Activated effector memory CD4-positive, alpha-beta T cell treated with anti-CD3 and anti-CD28 coated beads, Interleukin-2, amount 50 U/mL, for 16 hours (primary cell): ENCODE measurements at places on chromosomes 3 and 15.

- DNase-seq, result no peak
These were observed 7.0 kb downstream of the GABRA5 start for GRCh38 chr15:26873846-26874245.

- DNase-seq, result no peak
These were observed 209.2 kb downstream of the FEZF2 start for GRCh38 chr3:62164196-62164595.

- DNase-seq, result no peak
These were observed 14.1 kb downstream of the SLMAP start for GRCh38 chr3:57770009-57770827.

GRCh38 chr3:179071027-179071322 lies 634 bp downstream of the ZMAT3 start:
- DNase-seq, result no peak

GRCh38 chr3:124796477-124796876 lies 66.2 kb downstream of the UMPS start:
- DNase-seq, result no peak

GRCh38 chr3:15637131-15637951 lies 35.8 kb downstream of the BTD start:
- no peak for DNase-seq

GRCh38 chr3:171132873-171133272 lies 106.4 kb upstream of the SLC2A2 start:
- DNase-seq, result no peak

DNA sequence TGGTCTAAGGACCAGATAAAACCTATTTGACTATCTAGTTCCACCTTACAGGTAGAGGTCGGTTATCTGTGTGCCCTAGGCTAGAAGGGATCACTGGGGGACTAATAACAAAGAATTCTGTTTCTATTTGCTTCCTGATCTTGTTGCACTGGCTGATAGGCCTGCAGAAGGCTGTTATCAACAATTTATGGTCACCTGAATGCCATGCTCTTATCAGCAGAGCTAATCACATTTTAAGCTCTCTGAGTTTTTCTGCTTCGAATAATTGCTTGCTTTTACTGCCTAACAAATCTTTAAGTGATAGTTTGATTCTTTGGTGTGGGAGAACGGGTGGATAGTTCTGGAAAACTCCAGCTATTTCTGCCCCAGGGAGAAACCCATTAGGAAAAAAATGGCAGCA lies 263.1 kb downstream of the PDZRN3 start:
- no peak for DNase-seq

DNA sequence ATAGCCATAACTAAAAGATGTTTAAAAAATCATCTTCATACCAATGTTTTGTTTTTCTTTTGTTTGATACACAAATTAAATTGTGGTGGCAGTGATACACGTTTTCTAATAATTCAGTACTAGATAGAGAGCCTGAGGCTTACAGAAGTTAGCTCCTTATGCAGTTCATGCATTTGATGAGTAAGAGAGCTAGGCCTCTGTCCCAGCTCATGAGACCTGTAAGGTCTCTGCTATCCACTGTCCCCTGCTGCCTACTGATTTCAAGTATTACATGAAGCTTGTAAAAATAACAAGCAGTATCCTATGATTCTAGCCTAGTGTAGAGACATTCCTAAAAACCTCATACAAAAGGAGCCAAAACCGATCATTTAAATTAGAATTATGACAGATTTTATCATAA lies 144.5 kb downstream of the MBNL1 start:
- DNase-seq, result no peak

DNA sequence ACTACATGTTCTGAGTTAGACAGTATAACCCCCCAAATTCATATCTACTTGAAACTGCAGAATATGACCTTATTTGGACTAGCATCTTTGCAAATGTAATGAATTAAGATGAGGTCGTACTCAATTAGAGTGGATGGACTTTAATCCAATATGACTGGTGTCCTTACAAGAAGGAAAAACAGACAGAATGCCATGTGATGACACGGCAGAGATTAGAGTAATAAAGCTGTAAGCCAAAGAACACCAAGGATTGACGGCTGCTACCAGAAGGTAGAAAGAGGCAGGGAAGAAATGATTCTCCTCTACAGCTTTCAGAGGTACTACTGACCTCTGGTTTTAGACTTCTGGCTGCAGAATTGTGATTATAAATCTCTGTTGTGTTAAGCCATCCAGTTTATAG lies 30.3 kb downstream of the GALK2 start:
- no peak for DNase-seq

- DNase-seq, result no peak
These were observed 240.2 kb upstream of the ZNF717 start for GRCh38 chr3:76025561-76025960.
